Mesendoderm (in vitro differentiated cells): ENCODE measurements at places on chromosomes 3 and 15.

GRCh38 chr3:86887876-86888275 lies 103.1 kb downstream of the VGLL3 start:
- no peak for DNase-seq

GRCh38 chr3:127371846-127372245 lies 84.0 kb upstream of the PRR20G start:
- no peak for DNase-seq

DNA sequence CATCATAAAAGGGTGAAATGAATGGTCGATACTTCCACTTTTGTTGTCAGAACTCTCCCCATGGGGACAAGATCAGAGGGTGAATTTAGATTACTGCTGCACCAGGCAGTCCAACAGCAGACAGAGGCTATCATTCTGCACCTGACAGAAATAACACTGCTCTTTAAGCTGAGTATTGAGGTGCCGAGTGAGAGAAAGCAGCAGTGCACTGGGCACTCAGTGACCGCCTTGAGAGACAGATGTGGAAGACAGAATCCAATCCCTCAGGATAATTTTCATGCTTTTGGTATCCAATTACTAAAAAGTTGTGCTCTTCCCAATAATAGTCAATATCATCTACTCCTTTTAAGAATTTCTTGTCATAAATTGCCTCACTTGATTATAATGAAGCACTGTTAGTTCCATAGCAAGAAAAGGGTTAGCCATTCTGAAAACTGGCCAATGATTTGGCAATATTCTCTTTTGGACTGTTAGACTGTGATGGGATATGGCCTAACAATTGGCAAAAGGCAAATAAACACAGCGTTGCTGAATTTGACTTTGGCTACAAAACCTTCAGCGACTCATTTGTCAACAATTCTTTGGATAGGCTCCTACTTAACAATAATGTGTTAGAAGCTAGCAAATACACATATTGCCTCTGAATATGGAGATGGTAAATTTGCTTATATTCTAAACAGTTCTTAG lies 5.5 kb downstream of the FGF7 start:
- DNase-seq = no peak

DNA sequence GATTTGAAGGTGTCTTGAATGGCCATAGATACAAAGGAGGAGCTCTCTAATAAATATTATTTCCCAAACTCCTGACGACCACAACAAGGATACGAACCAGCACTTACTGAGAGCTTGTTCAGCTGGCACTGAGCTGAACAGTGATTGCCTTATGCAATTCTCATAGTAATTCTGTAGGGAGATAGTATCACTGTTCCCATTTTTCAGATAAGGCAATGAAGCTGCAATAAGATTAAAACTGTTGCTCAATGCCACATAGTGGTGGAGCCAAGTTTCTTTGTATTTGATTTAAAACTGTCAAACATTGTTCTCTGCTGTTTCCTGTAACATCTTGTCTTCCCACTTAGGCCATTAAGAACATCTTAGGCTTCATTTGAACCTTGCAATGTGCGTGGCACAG lies 163.9 kb downstream of the RPLP1 start:
- no peak for DNase-seq

DNA sequence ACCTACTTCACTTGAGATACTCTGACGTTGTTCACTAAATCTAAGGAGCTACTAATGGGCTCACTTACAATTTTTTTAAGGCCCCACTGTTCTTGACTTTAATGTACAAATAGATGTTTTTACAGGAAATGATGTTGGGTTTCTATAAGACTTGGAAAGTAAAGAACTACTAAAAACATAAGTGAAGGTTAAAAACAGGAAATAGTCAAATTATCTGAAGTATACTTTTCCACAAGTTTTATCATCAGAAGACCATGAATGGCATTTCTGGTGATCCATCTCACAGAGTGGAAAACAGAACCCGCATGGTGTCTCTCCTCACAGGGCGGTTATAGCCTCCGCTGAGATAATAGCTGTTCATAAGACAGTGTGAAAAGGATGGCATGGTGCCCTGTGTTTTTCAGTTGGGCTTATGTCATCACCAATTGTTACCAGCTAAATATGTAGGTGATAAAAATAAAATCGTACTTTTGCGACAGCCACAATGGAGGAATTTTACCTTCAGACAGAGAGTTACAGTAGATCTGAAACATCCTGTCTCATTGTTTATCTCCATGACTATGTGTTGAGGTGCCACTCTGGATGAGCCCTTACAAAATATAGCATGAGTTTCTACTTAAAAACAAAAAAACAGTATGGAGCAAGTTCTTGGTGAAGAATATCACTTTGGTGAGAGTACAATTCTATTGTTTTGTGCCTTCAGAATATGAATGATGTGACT lies 462.4 kb downstream of the RAP2B start:
- DNase-seq = no peak

DNA sequence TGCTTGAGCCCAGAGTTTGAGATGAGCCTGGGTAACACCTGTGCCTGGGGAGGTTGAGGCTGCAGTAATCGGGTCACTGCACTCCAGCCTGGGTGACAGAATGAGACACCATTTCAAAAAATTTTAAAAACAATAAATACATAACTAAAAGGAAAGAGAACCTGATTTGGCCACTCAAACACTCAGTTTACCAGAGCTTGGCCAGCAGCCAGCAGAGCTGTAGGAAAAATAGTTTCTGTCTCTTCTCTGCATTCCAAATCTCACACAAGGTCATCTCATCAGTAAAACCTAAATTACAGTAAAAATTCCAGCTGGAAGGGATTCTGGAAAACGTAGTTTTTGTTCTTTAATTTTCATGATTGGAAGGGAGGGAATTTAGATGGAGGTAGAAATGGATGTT lies 7.8 kb upstream of the PPM1L start:
- DNase-seq = no peak

DNA sequence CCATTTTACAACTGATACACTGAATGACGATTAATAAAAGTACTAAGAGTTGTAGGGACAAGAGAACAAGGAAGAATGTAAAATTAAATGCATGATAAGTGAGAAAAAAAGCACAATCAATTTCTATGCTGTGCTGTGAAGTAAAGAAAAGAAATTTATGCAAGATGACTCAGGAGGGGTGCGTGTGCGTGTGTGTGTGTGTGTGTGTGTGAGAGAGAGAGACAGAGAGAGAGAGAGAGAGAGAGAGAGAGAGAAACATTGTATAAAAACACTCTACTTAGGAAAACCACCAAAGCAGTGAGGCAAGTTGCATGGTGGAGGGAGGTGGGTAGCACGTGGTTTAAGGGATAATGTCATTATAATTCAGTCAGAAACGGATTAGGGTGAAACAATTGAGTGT lies 580.8 kb upstream of the ALCAM start:
- no peak for DNase-seq

DNA sequence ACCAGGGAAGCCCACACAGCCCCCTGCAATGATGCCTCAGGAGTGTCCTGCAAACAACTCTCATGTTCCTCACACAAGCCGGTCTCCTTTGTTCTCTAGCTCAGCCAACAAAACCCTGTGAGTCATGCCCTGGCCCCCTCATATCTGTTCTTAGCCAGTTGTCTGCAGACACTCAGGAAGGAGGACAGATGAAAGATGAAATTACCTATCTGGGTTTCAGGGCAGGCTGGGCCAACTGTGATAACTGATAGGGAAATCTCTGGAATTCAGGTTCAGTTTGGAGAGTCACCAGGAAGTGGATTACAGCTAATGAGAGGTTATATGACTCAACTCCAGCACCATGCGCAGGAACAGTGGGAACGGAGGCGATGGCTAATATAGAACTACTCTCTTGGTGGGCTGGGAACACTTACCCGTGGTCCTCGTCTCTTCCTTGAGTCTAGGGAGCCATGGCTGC lies 352.0 kb upstream of the ADAMTS9 start:
- DNase-seq = peak; percentile 72

DNA sequence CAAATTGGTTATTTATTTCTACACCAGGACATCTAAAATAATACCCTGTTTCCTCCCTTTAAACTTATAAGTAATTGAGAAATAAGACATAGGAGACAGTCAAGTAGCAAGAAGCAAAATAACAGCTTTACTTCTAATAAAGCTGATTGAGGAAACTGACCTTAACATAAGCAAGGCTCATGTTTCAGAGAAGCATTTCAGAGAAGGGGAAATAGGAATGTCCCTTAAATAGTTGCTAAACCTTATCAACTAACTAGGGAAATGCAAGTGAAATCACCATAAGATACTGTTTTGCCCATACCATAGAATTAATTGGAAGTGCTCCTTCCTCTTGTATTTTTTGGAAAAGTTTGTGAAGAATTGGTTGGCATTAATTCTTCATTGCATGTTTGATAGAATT lies 84.9 kb downstream of the B3GALNT1 start:
- DNase-seq = peak; percentile 31

DNA sequence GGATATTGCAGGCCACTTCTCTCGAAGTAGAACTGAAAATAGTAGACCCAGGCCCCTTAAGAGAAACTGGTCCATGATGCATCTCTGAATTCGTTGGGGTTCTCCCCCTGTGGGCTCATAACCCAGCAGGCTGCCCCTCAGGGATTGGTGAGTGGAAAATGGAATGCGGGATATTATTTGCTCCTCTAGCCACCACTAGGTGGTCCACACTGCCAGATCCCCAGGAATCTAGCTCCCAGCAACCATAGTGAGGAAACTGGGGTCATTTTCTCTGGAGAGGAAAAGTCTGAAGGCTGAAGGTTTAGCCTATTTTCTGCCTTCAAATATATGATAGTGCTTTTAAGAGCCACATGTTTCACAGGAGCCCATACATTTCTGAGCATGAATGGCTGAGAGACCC lies 6.7 kb downstream of the CX3CR1 start:
- DNase-seq = peak; percentile 16

- DNase-seq = no peak
These were observed 15.9 kb downstream of the ADCY5 start for GRCh38 chr3:123432832-123433523.

DNA sequence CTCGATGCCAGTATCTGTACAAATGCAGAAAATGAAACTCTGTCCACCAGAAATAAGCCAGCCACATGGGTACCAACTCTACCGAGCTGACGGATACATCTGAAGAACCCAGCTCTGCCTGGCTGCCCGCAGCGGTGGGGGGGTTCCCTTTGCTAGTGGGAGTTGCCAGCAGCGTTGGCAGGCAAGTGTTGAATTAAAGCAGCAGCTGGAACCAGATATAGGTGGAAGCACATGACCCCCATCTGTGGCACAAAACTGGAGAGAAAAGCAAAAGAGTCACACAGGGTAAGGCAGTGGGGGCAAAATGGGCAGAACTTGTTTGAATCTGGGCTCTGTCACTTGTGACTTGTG lies 17.9 kb downstream of the CRYGS start:
- no peak for DNase-seq

DNA sequence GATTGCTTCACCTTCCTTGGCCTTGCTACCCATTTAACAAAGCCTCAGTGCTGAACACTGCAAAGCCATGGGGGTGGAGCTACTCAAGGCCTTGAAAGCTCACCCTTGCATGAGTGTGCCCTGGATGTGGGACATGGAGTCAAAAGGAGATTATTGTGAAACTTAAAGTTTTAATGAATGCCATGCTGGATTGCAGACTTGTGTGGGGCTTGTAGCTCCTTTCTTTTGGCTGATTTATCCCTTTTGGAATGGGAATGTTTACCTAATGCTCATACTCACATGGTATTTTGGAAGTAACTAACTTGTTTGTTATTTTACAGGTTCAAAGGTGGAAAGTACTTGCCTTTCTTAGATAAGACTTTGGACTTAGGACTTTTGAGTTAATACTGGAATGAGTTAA lies 538.5 kb upstream of the NECTIN3 start:
- no peak for DNase-seq

DNA sequence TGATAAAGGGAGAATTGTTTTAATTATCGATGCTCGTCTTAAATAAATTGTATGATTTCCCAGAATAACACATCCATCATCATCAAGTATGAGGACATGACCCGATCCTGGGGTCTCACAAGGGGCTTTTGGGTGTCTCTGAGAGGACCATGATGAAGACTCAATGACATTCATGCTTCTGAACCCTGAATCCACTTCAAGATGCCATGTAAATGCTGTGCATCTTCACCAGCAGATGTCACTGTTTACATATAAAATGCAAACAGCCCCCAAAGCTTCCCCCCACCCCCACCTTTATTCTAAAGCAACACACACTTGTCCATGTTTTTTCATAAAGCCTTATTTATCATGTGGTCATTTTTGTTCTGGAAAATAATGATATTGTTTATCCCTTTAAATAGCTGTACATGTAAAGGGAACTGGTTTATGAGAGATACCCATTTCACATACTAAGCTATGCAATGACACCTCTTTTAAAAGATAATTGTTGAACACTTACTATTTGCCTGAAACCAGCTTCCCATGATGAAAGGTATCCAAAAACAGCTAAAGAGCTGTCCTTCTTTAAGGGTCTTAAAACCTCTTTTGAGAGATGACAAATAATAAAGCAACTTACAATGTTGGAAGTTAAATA lies 69.7 kb upstream of the UBE3A start:
- DNase-seq = peak; percentile 57

GRCh38 chr3:171806200-171807128 lies 3.8 kb downstream of the PLD1 start:
- DNase-seq = no peak

GRCh38 chr3:12907729-12908128 lies 66.4 kb upstream of the RPL32 start:
- no peak for DNase-seq

DNA sequence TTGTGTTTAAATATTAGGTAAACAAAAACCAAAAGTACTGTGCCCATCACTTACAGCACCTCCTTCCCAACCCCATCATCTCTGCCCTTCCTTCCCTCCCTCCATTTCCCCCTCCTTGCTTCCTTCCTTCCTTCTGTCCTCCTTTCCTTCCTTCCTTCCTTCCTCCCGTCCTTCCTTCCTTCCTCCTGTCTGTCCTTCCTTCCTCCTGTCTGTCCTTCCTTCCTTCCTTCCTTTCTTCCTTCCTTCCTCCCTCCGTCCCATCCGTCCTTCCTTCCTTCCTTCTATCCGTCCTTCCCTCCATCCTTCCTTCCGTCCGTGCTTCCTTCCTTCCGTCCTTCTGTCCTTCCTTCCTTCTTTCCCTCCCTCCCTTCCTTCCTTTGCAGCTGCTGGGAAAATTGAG lies 67.8 kb upstream of the SIAH2 start:
- no peak for DNase-seq

- DNase-seq = no peak
These were observed 529.7 kb downstream of the IGSF11 start for GRCh38 chr3:118504906-118505305.

- DNase-seq = no peak
These were observed 8.2 kb downstream of the KY start for GRCh38 chr3:134642445-134643149.

GRCh38 chr15:43517354-43518196 lies at the start of gene MAP1A:
Gene MAP1A (plus strand): TSS chr15:43517608. CDS start chr15:43521474, 3,866 bp downstream.
- DNase-seq = peak; percentile 75

DNA sequence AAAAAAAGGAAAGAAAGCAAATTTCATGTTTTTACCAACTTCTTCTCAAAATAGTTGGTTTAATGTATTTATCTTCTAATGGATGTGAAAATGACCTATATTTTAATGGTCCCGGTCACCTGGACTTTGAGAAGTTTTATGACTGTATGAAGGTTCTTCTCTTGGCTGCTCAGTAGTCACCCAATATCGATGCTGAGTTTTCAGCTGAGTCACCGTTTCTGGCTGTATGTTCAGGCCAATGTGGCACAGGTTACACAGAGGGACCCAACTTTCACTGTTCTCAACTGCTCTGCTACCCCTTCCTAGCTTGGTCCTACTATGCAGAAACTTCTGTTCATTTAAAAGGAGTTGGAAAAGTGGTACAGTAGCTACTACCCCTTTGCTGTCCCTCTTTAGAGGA lies 25.8 kb downstream of the VGLL3 start:
- DNase-seq = no peak
